ENCODE measurements at places on chromosomes 7 and 10.

DNA sequence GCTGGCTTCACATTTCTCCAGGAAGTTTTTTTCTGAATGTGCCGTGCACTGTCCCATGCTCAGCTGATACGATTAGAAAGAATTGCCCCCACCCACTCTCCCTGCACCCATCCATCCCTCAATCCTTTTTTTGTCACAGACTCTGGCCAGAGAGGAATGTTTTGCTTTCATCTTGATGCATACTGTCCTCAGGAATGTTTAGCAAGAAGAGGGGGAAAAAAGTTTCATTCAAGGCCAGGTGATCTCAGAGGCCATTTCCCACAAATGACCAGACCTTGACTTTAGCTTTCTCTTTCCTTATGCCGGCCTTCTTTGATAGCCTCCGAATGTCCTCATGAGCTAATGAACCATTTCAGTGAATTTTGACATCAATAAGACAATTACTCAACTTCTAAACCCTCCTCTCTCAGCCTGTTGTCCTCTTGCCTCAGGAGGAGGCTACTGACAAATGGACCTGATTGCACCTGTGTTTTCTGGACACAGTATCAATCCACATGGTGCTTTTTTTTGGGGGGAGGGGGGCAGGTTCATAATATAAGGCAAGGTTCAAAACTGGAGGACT, 105.0 kb upstream of the KLF6 start:
- DNase-seq = no peak

DNA sequence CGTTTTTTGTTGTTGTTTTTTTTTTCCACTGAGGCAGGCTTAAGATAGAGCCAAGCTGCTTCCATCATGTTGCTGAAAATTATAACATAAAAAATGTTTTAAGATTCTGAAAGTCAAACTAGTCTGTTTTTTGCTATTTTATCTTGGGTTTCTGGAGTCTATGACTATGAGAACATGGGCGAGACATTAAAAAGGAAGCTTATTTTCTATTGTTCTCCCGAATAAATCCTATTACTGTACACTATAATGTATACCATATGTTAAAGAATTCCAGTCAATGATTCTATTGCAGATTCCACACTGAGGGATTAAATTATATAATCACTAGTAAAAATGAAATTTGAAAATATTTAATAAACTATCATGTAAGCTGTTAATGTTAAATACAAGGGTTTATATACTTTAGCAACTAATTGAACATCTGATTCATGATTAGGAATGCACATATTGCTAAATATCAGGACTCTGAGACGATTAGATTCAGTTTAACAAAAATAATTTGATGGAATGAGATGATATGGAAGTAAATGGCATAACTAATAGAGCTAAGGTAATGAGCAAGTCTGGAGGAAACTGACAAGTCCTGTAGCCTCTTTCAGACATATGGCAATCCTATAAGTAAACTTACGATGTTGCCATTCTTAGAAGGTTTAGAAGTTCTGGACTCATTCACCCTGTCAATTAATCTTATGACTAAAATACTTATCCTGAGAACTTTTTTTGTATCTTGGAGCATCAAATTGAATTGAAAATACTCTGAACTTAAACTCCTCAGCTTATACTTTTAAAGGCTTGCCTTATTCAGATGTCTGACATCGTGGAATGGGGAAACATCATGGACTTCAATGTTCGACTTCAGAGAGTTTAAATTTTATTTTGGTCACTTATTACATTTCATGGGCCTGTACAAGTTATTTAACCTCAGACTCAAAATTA, 294.8 kb upstream of the DGKB start:
- no peak for DNase-seq

DNA sequence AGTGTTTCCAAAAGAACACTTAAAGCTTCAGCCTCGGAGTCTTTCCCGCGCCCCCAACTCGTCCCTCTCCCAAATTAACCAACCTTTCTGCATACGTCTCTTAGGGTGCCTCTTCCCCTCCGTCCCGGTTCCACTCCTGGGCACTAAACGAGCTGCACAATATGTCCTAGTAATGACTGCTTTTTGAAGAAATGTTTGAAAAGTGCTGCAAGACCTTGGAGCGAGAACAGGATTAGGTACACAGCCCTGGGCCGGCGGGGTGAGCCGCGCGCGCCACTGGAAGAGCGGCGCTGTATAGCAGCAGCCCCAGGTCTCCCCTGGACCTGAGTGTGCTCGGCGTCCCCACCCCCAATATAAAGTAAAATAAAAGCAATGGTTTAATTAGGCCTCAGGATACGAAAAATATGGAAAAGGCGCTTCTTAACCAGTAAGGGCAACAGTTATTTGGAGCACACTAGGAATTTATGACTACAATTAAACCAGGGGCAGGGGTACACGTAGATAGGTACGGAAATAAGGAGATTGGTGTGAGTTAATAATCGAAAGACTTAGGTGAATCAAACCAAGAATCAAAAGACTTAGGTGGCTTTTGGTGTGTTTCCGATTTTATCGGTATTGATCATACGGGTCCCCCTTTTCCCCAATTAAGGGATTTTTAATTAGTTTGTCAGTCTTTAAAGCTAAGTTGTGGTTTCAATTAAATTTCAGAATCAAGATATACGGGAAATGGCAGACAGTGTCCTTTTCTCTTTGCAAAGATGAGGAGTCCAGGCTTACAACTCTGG, 1.9 kb downstream of the TET1 start:
- no peak for DNase-seq

GRCh38 chr10:26555719-26556368, 117.7 kb downstream of the APBB1IP start:
- DNase-seq = peak; percentile 92

DNA sequence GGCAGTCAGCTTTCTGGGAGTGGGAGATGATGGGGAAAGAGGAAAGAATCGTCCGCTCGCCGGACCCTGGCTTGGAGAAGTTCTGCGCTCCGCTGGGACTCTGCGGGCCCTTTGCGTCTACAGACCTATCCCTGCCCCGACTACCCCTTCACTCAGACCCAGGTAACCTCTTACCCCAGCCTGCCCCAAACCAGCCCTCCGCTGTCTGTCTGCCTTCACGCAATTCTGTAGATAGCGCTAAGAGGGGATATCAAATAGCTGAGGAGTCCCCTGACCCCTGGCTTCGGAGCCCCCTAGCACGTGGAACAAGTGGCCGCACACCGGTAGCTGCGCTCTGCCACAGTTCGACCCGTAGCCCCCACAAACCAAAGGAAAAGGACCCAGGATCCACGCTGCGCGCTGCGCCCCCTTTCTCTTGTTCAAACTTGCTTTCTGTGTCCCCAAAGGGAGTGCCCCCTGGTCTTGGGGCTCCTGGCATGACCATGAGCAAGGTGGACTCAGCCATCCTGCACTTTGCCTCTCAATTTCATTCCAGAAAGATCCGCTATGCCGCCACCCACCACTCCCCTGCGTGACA, 7.0 kb downstream of the HOXA4 start:
- no peak for DNase-seq

DNA sequence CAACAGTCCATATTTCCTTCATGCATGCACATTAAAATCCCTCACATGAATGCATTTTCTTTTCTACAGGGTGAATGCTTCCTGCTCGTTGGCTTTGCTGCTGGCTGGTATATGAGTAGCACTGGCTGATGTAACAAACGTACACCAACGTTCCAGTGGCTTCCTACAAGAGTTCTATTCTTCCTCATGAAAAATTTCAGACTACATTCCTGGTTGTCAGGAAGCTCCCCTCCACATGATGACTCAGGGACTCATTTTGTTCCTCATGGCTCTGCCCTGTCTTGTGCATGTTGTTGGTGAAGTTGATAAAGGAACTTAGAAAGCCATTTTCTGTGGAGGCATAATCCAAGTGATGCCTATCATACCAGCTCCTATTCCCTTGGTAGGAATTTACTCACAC, 470.7 kb upstream of the KLF6 start:
- DNase-seq = no peak

DNA sequence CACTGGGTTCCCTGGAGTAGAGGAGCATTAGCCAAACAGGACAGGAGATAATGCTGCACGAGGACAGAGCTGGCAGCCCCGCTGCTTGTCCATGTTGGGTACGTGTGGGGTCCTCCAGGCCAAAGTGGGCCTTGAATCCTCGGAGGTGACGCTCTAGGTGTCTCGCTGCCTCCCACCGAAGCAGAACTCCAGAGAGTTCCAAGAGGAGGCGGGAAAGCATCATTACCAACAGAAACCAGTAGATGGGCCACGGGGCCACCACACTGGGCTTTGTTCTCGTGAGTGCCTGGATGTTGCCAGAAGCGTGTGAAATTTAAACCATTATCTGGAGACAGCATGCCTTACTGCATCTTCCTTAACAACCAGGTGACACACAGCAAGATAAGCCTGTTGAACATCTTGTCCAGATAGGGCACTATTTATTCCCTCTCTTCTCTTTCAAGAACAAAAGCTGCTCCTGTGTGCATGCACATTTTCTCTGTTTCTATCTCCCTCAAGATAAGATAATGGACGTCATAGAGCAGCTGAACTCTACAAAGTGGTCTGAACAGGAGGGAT, 56.8 kb downstream of the TNS3 start:
- DNase-seq = no peak

DNA sequence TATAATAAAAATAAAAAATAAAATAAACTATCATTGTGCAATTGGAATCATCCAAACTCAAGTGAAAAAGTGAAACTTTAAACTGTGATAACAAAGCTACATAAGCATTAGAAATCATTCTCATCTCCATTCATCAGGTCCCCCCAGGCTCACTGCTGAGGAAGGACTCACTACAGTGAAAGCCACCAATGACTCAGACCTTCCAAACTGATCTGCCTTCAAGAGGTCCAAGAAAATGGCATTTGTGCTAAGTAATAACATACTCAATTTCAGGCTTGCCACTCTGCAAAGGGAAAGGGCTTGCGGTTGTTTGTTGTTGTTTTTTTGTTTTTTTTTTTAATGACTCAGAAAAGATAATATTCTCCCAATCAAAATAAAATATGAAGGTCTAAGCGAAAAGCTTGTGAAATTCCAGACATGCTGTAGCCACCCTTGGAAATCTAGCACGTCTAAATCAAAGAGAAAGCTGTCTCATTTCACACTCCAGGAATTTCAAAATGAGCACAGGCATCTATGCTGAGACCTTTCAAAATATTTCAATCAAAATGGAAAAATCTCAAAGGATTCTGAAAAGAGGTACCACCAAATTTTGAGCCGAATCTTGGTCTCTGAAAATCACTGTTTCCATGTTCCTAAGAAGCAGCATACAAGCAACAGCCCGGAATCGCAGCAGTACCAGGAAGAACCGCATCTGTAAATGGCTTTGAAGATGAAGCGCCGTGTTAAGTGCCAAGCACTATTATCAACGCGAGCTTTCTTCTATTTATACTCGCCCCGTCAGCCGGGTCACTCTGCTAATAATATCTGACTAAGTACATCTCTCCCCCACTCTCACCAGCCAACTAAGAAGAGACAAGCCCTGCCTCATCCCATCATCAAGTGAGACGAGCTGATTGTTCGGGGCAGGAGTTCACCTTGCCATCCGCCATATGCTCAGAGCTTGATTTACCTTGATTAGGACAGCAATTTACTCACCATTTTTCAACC, 13.5 kb downstream of the SFMBT2 start:
- DNase-seq = no peak

- DNase-seq = no peak
Measured at GRCh38 chr10:132163278-132163765, 23.4 kb upstream of the DPYSL4 start.

- DNase-seq = no peak
Measured at GRCh38 chr7:109967406-109967805, 1123.5 kb upstream of the LRRN3 start.

DNA sequence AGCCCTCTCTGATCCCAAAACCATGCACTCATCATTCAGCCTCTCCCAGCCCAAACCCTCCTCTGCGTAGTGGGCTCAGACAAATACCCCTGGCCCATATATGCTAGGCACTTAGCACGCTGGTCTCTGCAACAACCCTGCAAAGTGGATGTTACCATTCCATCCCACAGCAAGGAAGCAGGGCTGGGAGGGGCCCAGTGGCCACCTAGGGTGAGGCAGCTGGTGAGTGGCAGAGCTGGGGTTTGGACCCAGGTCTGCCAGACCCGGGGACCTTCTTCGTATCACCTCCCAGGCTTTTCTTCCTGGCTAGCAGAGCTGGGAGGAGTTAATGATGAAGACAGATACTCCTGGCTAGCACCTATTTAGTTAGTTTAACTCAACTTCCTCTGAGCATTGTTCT, 33.1 kb upstream of the SLC29A3 start:
- no peak for DNase-seq

DNA sequence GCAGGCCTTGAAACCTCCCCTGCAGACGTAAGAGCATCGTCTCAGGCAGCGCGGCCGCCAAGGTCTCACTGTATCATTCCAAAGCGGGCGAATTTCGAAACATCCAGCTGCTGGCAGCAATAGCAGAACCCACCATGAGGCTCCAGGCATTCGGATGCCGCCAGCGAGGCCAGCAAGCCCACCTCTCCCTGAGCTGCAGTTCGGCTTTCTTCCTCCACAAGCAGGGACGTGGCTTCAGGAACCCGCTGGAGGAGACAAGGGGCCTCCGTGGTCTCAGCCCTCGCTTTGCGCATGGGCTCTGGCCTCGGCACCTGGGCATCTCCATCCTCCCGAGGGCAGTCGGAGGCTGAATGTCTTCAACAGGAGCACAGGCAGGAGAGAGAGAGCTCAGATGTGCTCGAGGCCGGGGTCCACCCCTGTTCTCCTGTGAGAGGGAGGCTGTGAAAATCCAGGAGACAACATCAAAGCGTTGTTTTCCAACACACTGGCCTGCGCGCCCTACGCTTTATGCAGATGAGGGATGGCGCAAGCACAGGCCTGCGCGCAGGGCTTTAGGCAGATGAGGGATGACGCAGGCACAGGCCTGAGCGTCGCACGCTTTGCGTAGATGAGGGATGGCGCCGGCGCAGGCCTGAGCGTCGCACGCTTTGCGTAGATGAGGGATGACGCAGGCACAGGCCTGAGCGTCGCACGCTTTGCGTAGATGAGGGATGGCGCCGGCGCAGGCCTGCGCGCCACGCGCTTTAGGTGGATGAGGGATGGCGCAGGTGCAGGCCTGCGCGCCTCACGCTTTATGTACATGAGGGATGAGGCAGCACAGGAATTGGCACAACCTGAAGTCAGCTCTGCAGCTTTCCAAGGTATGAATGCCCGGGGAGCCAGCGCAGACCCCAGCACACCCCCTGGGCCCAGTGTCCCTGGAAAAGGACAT, 103.2 kb downstream of the WDR37 start:
- DNase-seq = no peak

DNA sequence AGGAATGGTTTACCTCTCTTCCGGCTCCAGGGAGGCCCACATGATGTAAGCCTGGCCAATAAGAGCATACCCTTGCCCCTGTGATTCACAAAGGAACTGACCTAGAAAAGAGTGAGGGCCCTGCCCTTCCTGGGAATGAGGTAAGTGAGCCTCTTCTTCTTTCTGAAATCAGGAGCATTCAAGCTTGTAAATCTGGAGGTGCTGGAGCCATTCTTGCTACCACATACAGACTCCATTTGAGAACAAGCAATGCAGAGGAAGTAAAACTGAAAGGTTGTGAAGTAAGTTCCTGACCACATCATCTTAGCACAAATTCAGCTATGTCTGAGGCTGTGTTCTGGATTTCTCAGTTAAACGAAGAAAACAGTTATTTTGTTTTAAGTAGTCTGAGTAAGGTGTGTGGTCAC, 132.2 kb downstream of the CD36 start:
- DNase-seq = no peak
